ENCODE measurements at places on chromosomes 1 and 21. TPM values are rescaled to one million over a fixed set of nuclear protein-coding genes. Genes with fewer than 3 reads are reported as not detected.

DNA sequence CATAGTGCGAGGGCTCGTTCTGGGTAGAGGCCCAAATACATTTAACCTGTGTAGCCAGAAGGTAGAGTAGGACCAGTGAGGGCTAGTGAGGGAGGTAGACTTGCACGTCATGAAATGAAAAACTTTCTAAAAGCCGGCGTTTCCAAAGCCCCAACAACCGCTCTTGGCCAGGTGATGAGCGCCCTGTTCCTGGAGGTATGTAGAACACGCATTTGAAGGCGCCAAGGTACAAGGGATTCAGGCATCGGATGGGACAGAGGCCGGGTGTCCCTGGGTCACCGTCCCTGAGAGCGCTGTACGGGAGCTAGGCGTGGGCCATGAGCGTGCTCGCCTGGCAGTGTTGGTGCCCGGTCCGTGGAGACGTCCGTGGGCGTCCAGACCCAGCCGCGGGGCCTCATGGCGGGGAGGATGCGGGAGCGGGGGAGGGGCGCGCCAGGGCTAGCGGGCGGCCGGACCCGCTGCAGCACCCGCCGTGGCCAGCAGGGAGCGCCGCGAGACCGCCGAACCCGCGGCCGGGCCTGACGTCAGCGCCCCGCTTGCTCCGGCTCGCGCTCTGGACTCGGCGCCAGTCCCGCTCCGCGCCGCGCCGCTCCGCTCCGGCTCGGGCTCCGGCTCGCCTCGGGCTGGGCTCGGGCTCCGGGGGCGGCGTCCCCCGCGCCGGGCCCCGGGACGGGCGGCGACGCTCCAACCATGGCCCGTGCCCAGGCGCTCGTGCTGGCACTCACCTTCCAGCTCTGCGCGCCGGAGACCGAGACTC, at the start of gene PTPRU:
TSS of gene PTPRU (plus strand) at position 568 of the 757 bp plus-strand sequence. CDS start at position 691, 123 bp downstream.
- peak; percentile 89 for DNase-seq

GRCh38 chr1:97424209-97424608, 496.6 kb downstream of the DPYD start:
- DNase-seq, result no peak

- no peak for DNase-seq
Measured at GRCh38 chr1:98143403-98143802, 222.6 kb upstream of the DPYD start.

DNA sequence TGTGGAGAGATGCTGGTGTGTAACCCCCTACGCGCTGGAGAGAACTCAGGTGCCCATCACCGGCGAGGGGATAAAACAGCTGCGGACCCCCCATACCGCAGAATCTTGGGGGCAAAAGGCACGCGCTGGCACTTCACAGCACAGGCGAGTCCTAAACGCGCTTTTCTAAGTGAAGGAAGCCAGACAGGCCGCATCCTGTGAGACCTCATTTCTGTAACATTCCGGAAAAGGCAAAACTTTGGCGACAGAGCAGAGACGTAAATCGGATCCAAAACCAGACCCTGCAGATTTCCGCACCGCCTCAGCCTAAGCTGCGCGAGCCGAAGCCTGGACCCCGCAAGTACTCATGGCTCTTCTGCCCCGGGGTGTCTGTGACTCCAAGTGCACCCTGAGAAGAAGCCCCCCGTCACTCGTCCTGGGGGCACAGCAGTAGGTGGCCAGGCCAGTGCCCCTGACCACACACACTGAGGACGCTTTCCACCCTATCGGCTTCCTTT, 60.9 kb downstream of the SLX9 start:
- peak; percentile 6 for DNase-seq

DNA sequence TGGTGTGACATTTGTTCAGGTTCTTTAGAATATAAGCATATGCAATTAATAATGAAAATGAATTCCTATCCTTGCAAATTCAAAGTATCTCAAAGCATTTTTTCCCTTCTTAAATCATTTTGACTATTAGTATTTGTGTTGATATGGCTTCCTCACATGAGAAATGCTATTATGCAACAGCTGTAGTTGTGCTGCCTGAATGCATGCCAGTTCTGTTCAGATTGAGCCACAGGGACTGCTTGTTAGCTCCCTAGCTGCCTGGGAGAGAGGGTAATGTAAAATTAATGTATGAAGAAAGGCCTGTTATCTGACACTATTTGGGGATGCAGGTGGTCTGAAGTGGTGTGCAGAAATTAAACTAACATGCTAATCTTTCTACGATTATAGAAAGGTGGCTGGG, 45.5 kb downstream of the CACHD1 start:
- DNase-seq, result no peak

DNA sequence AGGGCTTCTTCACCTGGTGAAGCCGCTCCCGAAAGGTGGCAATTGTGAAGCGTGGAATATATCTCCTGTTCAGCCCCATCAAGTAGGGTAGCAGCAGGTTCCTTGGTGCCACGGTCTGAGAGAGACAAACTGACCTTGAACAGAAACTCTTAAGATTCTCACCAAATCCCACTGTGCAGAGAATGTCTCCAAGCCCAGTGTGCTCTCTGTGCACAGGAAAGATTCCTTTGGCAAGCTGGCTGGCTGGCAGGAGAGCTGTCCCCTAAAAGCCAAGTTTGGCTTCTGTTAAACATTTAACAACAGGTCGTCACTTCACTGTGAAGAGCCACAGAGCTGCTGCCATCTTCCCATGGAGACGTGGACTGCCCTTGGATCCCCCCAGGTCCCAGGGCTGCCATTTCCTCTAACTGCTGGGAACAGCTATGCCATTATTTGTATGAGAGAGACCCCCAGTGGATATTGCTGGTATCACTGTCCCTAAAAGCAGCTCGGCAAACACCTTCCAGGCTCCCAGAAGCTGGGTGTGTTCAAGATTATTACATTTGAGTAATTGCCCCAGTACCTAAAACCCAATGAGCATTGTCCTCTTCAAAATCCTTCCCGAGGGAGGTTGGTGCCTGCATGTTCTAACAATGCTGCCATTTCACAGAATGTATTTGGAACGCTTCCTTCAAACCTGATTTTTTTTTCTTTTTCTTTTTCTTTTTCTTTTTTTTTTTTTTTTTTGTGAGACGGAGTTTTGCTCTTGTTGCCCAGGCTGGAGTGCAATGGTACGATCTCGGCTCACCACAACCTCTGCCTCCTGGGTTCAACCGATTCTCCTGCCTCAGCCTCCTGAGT, 71.8 kb downstream of the CD58 start:
- peak; percentile 70 for DNase-seq

- no peak for DNase-seq
Measured at GRCh38 chr1:26003262-26003661, 5.4 kb upstream of the PAFAH2 start.

GRCh38 chr1:62395291-62395690, 41.6 kb upstream of the USP1 start:
- DNase-seq, result no peak

DNA sequence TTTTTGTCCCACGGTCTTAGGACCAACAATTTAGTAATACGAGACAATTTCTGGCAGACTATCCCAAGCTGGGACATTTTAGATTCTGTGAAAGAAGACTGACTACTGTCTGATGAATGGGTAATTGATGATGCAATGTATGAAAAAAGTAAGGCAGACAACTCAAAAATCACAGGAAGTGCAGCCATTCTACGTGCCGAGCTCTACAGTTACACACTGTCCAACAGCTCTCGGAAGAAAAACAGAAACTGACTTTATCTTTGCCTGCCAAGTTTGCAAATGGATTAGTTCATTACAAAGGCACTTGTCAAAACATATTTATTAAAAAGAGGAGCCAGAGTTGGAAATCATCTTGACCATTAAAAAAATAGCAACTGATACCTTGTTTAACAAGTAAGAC, 31.3 kb downstream of the ZBTB8B start:
- no peak for DNase-seq

DNA sequence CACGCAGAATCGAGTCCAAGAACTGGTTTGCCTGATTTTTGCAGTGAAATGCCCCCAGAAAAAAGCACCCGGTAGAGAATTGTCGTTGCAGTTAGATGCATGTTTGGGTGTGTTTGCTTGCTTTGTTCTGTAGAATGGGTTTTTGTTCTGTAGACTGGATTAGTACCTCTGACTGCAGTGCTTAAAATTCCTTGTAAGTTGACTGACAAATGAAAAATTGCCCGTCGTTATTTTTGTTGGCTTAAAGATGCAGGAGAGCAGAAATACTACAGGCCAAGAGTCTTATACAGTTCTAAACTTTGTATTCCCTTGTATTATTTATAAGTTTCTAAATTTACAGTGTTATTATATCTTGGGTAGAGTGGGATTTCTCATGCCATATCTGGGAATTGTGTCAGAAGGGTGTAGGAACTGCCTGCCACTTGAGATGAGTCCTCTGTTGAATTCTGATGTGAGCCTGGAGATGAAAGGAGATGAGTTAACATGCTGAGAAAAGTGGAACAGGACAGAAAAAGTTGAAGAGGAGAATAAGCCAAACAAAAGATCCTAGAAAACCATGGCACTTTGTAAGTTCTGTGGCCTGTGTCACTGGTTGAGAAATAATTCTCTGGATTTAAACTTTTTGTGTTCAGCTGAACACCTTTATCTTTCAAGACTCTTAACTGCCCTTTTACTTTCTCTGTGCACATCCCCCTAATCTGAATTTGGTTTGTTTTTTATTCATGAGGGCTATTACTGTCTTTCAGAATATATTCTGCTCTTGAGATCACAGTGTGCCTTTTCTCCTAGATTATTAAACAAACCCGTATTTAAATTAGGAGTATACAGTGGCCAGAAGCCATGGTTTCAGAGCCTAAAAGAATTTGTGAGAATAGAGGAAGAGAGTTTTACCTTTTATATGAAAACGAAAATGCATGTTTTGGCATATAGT, 1.4 kb downstream of the DESI2 start:
- DNase-seq, result no peak

DNA sequence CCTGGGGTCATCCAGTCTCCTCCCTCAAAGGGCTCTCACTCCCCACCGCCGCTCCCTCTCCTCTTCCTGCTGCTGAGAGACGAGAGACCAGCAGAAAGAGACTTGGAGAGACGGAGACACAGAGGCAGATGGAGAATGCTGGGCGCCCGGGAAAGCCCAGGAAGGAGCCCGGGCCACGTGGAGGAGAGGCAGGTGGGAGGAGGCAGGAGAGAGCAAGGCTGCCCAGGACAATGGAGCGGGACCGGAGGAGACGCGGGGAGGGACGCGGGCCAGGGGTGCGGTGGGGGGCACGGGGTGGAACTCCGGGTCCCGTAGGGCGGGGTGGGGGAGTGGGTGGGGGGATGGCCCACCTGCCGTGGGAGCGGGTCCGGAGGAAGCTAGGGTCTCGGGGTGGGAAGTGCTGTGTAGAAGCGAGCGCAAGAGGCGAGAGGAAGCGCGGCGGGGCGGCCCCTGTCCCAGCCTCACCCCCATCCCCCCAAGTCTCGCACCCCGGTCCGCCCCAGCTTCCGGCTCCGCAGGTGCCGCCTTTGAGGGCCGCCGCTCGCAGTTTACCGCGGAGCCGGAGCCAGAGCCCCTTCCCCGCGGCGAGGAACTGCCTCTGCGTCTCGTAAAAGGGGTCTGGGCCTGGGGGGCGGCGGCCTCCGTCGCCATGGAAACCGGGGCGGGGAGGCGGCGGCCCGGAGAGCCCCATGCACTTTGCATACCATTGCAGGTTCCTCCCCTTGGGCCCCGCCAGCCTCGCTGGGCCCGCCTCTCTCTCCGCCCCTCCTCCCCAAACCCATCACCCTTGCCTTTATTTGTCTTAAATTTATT, 11.7 kb upstream of the EPHA2 start:
- DNase-seq, result peak; percentile 59

GRCh38 chr21:31878831-31879230, 6.0 kb downstream of the HUNK start:
- DNase-seq, result no peak

The CLSTN1 gene
- 139 TPM for total RNA-seq

The NPR1 gene
- total RNA-seq, result not detected

The LRRC38 gene
- total RNA-seq, result not detected

The PRKAA2 gene
- 1.3 TPM for total RNA-seq
